Muscle of arm (tissue), 14 donors: ENCODE measurements at places on chromosomes 7 and 10. TPM values are rescaled to one million over a fixed set of nuclear protein-coding genes. Genes with fewer than 3 reads are reported as not detected.

LRRN3 gene
- 9.0 TPM for polyA plus RNA-seq

DNA sequence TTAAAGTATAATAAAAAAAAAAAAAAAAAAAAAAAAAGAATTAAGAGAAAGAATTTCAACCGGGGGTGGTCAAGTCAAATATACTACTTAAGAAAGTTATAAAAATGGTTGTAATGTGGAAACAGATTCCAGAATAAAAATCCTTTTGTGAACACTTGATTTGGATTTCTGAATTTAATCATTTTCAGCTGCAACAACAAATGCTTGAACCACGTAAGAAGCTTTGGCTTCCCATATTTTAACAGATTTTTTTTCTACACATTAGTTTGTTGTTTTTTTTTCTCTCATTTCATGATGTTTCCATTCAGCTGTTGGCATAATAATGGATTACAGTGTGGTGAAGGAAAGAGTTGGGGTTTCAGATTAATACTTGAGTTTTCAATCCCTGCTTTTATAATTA is 137.3 kb upstream of the AGR3 start:
- DNase-seq: no peak

- DNase-seq: no peak
These were observed 161.2 kb upstream of the TNRC18 start for GRCh38 chr7:5584821-5585220.

CHRM2 gene
- 0.07 TPM for polyA plus RNA-seq

SLC18A3 gene
- not detected for polyA plus RNA-seq

DNA sequence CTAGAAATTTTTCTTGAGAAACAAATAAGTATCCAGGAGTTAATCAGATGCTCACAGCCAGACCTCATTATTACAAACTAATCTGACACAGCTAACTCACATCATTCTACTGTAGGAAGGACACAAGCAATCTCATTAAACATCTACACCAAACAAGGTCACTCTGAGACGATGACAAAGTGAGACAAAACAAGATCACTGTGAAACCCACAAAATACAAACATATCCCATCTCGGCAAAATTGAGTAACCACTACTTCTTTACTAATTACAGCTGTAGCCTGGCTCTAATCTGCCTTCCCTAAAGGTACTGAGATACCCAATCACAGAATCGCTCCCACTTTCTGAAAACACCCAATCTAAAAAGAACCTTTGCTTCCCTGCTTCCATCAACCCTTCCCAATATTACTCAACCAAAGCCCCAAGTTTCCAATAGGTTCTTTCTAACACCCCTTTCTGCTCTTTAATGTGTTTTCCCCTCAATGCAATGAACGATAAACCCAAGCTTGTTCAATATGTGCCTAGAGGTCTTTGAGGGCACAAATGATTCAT is 26.9 kb downstream of the CCDC6 start:
- no peak for DNase-seq

ATRNL1 gene
- polyA plus RNA-seq: 1.4 TPM

- no peak for DNase-seq
These were observed 7.5 kb upstream of the CYTH3 start for GRCh38 chr7:6279937-6280336.

- DNase-seq: peak; percentile 15
These were observed 84.9 kb upstream of the ADRB1 start for GRCh38 chr10:113958631-113959382.

DPP6 gene
- 3.6 TPM for polyA plus RNA-seq

GRCh38 chr7:49762666-49763065 is 10.8 kb upstream of the VWC2 start:
- no peak for DNase-seq

GRCh38 chr7:3042861-3043489 is 692 bp downstream of the CARD11 start:
- no peak for DNase-seq

PTN gene
- 121 TPM for polyA plus RNA-seq

SERPINE1 gene
- polyA plus RNA-seq: 2.6 TPM

GRCh38 chr7:66007232-66007631 is 25.2 kb upstream of the GUSB start:
- DNase-seq: no peak

ITIH2 gene
- 0.65 TPM for polyA plus RNA-seq

DNA sequence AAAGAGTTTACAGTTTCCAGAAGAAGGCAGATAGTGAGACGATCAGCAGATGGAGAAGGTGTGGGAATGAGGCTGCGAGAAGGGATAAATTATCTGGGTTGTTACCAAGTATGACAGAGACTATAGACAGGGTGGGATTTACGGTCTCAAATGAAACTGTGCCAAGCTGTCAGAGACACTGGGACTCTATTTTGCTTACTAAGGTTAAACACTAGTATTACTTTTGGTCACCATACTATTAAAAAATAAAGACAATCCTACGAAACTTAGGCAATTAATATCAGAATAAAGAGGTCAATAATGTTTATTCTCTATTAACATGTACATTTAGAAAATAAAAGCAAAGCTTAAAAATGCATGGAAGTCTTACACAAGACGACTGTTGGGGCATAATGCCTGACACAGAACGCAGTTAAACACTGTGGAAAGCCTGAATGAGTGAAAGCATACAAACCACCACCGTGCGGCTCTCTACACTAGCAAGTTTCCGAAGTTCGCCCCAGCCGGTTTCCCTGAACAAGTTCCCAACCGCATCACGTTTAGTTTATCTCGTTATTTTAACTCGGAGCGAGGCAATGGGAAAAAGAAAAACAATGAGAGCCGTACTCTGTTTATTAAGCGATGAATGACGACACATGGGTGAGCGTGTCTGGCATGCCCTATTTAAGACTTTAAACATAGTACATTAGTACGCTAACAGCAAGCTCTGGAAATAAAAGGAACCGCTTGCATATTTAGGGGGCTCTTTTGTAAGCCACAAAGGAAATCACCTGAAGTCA is 909 bp upstream of the CC2D2B start:
- DNase-seq: peak; percentile 53

DNA sequence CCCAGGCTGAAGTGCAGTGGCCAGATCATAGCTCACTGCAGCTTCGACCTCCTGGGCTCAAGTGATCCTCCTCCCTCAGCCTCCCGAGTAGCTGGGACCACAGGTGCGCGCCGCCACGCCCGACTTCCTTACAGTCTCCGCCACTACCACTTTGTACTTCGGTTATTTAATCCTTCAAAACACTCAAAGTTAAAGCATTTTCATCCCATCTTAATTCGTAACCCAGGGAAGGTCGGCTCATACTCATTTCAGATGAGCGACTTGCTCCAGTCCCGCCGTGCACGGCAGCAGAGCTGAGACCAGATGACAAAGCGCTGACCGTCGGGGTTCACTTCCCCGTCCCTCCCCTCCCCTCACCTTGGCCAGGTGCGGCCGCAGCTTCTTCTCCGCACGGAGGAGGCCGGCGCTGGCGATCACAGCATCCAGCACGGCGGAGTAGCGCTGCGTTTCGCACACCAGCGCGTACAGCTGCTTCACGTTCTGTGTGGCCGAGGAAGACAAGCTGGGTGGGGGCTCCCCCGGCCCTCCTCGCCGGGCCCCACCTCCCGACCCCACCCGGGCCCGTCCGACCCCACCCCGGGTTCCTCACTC is 457 bp downstream of the NSUN5 start:
- no peak for DNase-seq

CUX1 gene
- 39.8 TPM for polyA plus RNA-seq

FAM180A gene
- 0.14 TPM for polyA plus RNA-seq

TAS2R41 gene
- not detected for polyA plus RNA-seq

DNA sequence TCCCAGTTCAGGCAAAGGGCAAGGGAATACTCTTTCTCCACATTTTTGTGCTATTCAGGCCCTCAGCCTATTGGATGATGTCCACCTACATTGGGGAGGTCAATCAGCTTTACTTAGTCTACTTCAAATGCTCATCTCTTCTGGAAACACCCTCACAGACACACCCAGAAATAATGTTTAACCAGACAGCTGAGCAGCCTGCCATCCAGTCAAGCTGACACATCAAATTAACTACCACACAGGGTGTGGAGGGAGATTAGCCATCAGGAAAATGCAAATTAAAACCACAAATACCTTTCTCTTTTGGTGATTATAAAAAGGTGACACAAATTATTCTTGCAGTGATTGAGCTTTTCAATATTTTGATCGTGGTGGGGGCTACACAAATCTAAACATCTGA is 74.7 kb upstream of the FZD8 start:
- no peak for DNase-seq

DNA sequence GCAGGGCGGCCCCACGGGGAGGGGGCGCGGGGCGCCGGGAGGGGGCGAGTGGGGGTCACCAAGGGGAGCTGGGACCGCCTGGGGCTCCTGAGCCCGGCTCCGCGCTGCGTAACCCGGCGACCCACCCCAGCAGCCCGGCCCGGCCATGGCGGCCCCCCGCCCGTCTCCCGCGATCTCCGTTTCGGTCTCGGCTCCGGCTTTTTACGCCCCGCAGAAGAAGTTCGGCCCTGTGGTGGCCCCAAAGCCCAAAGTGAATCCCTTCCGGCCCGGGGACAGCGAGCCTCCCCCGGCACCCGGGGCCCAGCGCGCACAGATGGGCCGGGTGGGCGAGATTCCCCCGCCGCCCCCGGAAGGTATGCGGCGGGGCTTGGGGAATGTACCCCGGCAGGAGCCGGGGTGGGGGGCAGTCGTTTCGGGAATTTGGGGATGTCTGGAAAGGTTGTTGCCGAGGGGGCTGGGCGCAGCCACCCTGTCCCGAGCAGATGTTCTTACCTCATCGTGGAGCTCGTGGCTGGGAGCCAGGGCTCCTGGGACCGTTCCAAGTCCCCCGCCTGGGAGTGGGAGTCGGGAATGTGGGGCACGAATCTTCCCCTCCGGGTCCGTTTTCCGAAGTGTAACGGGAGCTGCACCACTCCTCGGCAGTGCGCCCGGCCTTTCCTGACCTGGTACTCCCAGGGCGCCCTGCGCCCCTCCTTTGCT is 431 bp downstream of the ZYX start:
- DNase-seq: peak; percentile 83

DNA sequence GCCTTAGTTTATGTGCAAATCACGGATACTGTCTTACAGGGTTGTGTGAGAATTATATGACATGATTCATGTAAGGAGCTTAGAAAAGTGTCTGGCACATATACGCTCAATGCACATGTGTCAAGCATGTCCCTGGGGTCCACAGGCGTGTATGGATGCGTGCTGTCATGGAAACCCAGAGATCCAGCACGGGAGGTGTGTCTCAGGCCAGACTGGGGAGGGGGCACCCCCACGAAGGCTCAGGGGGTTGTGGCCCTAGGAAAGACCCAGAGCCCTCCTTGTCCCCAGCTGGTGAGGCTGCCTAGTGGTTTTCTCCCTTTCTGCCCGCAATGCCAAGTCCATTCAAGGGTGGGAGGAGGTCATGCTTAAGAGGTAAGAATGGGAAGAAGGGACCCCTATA is 9.1 kb downstream of the BTBD16 start:
- no peak for DNase-seq

PLEKHS1 gene
- polyA plus RNA-seq: not detected

EBF3 gene
- 76.2 TPM for polyA plus RNA-seq

- DNase-seq: no peak
These were observed 248.7 kb upstream of the GPR26 start for GRCh38 chr10:123417414-123417813.

- DNase-seq: peak; percentile 28
These were observed 276.1 kb downstream of the DNAJB6 start for GRCh38 chr7:157612664-157613561.

GRCh38 chr7:102287981-102288278 is 1.3 kb downstream of the SH2B2 start:
- no peak for DNase-seq

GRCh38 chr7:46864716-46865115 is 717.2 kb downstream of the TNS3 start:
- no peak for DNase-seq

GRCh38 chr7:97982647-97983046 is 7.3 kb downstream of the OCM2 start:
- no peak for DNase-seq

DNA sequence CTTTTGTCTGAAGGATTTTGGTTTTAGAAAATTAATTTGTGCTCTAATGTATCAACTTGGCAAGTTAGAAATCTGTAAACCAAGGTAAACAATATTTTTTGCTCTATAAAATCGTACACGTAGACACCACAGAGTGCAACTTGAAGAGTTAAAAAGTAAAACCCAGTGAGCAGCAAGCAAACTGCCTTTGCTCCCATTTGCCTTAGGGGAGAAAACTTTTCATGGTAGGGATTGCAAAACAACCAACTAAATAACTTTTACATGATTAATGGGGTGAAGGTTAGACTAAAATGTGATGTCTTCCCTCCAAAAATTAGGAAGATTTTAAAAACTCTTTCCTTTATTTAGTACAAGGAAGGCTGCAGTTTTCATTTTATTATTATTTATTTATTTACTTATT is 224.2 kb upstream of the LYZL1 start:
- no peak for DNase-seq

- no peak for DNase-seq
These were observed 17.3 kb downstream of the TPK1 start for GRCh38 chr7:144818511-144818910.

DNA sequence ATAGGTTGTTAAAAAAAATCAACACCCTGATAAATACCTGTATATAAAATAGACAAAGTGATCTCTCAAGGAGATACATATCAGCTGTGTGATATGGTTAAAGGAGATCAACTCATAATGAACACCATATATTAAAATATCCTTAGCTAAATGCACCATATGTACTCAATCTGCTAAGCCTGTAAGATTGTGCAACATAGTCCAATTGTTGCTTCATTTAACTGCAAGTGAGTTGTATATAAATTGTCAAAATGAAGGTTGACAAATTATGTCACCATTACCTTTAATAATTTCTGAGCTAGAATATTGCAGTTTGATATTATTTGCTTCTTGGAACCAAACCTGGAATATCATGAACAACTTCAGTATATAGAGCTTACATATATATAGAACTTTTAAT is 283.7 kb downstream of the MALRD1 start:
- no peak for DNase-seq

GRCh38 chr7:139982927-139983920 is 79.5 kb downstream of the PARP12 start:
- no peak for DNase-seq

TAS2R5 gene
- 5.5 TPM for polyA plus RNA-seq
